GM23248 (cell line): ENCODE measurements at places on chromosomes 7 and 10. TPM values are rescaled to one million over a fixed set of nuclear protein-coding genes. Genes with fewer than 3 reads are reported as not detected.

DNA sequence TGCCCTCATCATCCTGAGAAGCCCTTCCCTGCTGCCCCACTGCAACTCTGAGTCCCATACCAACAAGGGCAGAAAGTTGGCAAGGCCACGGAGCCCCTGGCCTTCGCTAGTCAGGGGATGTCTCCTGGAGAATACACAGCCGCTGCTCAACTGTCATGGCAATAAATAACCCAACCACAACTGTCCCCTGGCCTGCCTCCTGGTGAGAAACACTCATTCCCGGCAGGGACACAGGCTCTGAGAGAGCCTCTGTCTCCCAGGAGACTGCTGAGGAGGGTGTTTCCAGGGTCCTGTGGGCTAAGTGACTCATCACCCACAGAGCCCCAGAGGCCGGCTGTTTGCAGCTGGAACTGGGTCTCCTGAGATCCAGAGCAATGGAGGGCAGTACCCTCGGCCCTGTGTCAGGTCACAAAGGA, 354.1 kb downstream of the TNS3 start:
- peak; percentile 87 for DNase-seq

DNA sequence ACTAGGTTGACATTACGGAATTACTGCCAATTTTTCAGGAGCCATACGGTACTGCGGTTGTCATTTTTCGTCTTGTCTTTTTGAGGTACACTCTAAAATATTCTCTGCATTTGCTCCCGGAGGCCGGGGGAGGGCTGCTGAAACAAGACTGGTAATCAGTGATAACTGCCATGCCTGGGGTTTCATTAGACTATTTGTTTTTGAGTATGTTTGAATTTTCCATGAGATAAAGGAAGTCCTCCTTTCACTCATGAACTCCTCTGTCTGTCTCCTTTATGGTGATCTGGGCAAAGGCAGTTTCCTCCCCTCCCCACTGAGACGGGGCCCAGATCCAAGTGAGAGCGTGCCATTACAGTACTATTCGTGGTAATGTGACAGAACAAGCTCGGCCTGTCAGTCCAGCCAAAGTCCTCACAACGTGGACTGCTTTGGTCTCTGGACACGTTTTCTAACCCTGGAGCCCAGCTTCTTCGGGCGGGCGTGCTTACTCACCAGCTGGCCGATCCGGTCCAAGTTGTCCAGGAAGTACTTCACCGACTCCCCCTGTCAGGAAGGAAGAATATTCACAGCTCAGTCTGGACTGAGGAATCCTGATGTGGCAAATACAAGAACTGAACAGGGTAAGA, 45.1 kb downstream of the AMZ1 start:
- peak; percentile 64 for DNase-seq

Gene PHKG1
- 0.32 and 1.3 TPM in 2 replicates for total RNA-seq

GRCh38 chr10:102802920-102803534, 34.2 kb downstream of the CYP17A1 start:
- DNase-seq, result peak; percentile 94

DNA sequence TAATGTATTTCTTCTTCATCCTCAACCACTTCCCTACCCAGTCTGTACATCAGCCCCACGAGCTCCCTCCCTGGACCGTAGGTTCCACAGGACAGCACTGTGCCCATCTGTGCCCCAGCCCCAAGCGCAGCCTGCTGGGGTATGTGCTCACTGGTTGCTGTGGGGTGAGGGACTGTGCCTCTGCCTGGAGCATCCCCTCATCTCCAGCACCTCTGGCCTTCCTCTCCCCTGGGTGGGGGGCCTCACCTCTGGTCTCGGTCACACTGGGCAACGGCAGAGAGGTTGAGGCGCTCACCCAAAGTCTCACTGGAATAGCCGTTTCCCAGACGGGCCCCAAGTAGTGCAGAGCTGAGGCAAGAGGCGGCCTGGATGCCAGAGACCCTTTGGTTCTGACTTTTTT, 1.5 kb upstream of the PRKAR1B start:
- no peak for DNase-seq

Gene UPK3BL2
- total RNA-seq, result 1.6 TPM in 1 of 2 replicates, not detected in the other
